ENCODE measurements at places on chromosomes 6 and 20.
A peak's percentile ranks its signal among the peaks of the same experiment; 100 is the strongest.

- DNase-seq: no peak
Observed at GRCh38 chr6:31844507-31844906, 17.0 kb downstream of the HSPA1B start.

DNA sequence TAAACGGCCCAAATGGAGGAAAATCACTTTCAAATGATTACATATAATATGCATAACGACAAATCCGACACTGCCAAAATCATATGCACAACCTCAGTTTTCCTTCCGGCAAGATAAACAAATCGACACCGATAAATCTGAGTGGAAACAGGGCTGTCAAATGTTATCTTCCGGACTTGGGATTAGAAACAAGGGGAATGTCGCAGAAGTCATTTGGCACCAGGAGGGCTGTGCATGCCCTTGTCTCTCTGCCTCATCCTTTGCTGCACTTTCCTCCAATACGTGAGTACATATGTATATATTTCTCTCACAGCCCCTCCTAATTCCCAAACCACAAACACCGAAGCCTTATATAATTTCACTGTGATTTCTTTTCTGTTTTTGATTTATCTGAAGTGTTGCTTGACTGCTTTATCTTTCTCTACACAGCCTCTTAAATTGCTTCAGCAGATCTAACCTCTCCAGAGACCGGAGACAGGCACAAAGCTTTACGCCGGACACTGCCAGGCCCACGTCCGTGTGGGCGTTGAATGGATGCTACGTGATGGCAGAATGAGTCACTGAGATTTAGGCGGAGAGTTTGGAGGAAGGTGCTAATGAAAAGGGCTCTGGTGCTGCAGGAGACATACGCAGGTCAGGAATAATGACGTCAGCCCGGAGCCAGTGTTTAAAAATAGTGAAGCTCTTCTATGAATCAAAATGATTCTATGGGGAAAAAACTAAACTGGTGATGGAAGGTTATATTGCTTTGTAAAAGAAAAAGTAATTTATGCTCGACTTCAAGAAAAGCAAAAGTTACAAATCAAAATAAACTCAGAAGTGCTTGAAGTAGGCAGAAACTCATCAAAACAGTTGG is 21.0 kb upstream of the PRELID3B start:
- peak; percentile 47 for DNase-seq

DNA sequence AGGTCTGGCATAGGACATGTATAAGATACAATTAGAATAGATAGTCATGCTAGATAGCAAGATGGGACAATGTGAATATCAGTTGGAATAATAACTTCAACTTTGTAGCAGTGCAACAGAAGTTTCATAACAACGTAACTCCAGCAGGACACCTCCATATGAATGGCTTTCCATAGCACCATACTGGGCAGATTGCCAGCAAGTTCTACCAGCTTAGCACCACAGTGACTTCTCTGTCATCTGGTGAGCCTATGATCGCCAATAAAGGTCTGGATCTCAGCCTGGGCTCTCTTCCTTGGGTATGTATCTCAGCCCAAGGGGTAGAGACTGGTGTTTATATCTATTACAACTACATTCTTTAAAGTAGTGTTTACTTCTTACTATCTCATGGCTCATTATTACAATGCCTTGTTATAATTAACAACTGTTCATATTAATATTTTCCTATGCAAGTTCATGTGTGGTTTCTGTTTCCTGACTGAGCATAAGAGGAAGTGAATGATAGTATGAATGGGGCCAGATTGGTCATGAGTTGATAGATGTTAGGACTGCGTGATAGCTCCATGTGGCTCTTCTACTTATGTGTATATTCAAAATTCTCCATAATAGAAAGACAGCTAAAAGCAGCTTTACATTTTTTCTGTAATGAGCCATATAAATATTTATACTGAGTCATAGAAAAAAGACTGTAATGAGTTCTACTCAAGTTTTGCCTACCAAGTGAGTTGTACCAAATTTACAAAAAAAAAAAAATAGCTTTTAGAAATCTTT is 22.9 kb downstream of the HTR1B start:
- DNase-seq: no peak

DNA sequence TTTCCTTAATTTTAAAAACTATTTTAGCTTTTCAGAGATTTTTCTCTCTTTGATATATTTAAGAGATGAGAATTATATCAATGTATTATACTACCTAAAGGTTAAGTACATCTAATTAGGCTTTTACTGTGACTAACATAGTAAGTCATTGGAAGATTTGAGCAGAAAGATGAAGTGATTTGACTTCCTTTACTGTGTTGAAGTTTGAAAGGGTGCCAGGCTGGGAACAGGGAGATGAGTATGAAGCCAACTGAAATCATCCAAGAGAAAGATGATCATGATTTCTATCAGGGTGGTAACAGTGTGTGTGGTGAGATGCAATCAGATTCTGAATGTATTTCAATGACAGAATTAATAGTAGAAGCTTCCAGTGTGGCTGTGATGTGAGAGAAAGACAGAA is 87.3 kb downstream of the TRDN start:
- DNase-seq: no peak

- peak; percentile 50 for DNase-seq
Observed at GRCh38 chr6:150898399-150899170, 33.1 kb downstream of the MTHFD1L start.

DNA sequence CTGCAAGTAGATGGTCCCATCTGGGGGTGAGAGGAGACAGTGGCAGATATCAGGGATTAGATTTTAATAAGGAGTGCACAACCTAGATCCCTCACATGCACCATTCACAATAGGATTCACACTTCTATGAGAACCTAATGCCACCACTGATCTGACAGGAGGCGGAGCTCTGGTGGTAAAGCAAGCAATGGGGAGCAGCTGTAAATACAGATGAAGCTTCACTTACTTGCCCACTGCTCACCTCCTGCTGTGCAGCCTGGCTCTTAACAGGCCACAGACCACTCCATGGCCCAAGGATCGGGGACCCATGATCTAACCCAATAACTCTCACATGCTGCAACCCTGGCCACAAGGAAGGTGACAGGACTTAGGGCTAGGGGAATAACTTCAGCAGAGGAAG is 75.4 kb downstream of the ZNF133 start:
- no peak for DNase-seq

DNA sequence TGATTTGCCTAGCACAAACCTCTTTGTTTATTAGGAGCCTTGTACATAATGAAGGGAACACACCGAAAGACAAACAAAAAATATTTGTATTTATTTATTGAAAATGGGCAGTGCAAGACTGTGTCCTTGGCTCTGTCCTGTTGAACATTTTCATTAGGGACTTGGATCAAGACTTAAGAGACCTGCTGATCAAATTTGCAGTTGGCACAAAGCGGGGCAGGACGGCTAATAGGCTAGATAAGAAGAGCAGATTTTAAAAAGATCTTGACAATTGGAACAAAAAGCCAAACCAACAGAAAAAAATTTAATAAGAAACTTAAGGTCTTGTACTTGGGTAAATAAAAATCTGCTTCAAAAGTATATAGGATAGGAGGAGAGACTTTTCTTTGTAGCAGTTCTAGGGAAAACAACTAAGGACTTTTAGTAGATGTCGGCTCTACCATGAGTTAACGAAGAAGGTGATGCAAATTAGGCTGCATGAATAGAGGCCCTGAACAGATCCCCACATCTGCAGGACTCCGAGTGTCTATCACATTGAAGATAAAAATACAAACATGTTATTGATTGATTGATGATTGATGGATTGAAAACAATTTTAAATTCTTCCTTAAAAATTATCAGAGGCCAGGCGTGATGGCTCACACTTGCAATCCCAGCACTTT is 124.1 kb upstream of the SPACA1 start:
- no peak for DNase-seq

DNA sequence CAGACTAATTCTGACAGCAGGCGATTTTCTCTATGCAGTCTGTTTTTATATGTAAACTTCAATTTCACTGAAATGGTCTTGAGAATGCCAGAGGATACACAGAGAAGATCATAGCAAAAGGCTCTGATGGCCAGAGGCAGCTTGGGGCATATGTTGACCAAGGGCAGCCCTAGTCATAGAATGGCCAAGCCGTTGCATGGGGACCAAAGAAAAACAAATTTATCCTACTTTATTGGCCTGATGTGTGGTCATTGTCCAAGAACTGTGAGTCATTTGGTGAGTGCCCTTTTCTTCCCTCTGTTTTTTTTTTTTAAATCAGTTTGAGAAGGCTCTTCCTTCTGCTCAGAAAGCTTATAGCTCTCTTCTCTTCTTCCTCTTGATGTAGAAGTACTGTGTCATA is 5.8 kb downstream of the HDGFL1 start:
- DNase-seq: peak; percentile 19

DNA sequence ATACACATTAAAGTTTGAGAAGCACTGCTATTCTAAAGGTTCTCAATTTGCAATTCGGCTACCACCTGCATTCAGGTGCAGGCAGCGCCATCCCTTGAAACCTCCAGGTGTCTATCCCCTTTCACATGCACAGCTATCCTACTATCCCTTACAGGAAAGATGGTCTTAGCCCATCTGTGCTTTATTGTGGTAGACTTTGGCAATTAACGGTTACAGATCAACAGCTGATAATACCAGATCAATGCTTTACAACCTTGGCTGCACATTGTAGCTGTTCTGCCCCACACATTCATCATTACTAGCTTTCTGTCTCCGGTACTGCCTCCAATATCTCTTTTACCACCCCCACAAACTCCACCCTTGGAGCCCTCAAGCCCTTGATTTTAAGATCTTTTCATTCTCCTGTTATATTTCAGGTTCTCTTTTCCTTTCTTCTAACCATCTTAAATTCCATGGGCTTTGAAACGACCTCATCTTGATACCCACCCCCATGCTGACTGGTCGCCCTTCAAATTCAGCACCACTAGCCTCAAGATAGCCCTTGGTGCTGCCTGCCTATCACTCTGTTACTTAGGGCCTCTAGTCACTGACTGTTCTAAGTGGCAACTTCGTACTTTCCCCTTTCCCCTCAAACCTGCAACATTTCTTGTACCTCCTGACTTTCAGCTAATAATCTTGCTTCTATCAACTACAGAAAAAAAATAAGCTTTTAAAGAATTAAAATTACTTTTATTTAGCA is 50.8 kb downstream of the SPTLC3 start:
- DNase-seq: no peak

DNA sequence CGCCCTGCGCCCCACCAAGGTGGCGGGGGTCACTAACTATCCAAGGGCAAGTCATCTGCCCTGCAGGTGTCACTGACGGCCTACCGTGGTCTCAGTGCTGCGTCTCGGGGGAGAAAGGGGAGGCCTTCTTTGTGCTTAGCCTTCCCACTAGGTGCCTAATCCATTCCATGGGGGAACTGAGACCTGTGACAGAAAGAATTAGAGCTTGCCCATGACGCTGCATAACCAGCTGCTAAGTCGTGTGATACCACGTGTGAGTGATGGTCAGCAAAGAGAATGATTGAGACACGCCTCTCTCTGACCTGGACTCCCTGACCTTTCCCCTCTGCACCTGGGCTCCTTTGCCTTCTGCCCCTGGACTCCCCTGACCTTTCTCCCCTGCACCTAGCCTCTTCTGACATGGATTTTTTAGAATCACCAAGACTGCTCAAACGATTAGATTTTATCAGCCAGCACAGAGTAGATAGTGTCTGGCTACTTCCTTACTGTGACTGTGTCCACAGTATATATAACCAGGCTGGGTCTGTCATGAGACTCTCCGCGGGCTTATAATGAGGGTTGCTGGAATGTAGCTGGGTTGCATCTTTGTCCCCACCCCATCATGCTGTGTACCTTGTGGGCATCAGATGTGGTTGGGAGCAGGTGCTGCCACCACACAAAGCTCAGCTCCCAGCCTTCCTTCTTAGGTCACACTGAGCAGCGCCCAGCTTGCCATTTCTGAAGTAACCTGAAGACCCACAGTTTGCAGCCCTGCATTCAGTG is 140.6 kb downstream of the TMEM242 start:
- DNase-seq: no peak

- DNase-seq: peak; percentile 80
Observed at GRCh38 chr6:1390946-1391799, 1.8 kb downstream of the FOXF2 start.

GRCh38 chr6:89032599-89032998 is 48.0 kb upstream of the PNRC1 start:
- no peak for DNase-seq

- DNase-seq: no peak
Observed at GRCh38 chr6:160224639-160225237, 33.9 kb downstream of the SLC22A2 start.

- no peak for DNase-seq
Observed at GRCh38 chr20:56451056-56451765, 17.2 kb upstream of the RTF2 start.

DNA sequence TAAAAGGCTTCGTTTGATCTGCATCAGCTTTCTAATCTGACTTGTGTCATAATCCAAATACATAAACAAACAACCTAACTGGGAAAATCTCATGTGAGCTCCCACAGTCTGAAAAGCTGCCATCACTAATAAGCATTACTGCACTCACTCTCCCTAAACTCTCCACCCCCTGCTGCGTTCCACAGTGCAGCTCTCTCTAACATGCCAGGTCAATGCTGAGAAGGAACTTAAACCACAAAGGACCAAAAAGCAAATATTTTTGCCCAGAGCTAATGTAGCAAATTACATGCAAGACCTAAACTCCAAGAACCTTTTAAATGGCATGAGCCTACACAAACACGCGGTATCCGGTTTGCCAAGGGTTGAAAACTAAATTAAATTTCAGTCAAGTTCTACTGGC is 542.3 kb upstream of the JARID2 start:
- peak; percentile 87 for DNase-seq

DNA sequence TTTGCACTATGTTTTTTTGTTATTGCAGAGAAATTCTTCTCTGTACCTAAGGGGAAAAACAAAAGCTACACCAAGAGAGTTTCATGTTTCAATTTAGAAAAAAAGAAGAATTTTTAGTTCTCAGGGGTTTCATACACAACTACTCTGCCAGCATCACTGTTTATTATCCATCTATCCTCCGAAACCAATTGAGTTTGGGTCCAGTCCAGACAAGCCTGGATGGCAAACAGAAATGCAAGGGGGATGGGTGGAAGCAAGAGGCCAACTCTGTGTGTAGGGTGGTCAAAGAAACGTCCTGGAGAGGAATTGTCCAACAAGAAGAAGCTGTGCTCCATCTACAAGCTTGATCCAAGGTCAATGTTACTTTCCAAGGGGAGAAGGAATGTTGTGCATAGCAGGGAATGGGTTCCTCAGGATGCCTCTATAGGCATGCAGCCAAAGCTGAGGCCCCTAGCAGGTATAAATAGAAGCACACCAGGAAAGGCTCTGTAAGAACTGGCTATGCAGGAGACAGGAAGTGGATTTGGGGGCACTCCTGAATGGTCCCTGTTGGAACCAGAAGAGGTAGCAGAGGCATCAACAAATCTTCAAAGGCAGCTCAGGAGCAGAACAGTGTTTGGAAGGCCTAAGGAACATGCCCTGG is 64.4 kb downstream of the FILIP1 start:
- DNase-seq: no peak

DNA sequence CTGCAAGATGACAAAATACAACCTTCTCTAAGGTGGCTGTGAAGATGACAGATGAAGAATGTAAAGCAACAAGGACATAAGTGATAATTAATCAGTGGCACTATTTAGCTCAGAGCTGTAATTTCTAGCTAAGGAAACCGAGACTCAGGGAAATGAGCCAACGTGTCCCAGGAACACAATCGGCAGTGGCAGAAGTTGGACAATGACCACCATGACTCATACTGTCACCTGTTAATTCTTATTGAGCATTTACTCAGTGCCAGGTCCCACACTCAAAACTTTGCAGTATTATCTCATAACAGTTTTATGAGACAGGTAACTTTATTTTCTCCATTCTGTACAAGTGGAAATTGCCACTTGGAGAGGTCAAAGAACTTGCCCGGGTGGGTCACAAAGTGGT is 55.8 kb downstream of the LAMA4 start:
- DNase-seq: no peak

Data from iris pigment epithelial cell (primary cell).